Spleen (tissue), 13 donors: ENCODE measurements at places on chromosomes 6 and 20.

GRCh38 chr6:49833386-49833785 lies 32.9 kb downstream of the CRISP1 start:
- no peak for DNase-seq

DNA sequence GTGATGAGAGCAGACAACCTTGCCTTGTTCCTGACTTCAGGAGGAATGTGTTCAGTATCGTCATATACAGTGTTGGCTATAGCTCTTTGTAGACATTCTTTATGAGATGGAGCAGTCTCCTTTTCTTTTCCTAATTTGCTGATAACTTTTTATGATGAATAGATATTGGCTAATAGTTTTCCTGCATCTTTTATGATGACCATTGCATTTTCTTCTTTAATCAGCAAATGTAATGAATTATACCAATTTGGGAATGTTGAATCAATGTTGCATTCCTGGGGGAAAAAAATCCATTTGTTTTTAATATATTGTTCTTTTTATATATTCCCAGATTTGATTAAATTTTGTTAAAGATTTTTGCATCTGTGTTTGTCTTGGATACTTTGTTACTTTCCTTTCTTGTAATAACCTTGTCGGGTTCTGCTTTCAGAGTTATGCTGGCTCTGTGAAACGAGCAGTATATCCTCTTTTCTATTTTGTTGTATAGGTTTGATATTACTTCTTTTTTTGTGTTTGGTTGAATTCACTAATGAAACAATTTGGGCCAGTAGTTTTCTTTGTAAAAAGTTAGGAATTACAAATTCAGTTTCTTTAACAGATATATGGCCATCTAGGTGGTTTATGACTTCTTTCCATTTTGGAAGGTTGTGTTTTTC lies 23.9 kb downstream of the KDM1B start:
- DNase-seq, result no peak

GRCh38 chr6:169933839-169934698 lies 182.6 kb downstream of the ERMARD start:
- DNase-seq, result no peak

DNA sequence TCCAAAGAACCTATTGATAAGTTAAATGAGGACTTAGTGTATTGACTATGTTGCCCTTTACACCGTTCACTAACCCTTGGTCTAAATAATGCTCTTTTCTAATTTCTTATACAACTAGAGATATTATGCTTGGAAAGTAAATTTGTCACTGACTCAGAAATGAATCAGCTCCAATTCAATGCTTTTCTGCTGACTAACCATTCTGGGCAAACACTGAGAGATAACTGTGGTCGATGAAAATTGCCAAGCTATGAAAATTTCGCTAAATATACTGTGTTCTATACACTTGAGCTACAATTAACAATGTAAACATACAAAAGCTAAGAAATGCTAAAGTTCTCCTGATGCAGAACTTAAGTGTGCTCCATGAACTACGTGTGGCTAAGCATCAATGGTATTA lies 23.1 kb upstream of the FBXO9 start:
- no peak for DNase-seq

DNA sequence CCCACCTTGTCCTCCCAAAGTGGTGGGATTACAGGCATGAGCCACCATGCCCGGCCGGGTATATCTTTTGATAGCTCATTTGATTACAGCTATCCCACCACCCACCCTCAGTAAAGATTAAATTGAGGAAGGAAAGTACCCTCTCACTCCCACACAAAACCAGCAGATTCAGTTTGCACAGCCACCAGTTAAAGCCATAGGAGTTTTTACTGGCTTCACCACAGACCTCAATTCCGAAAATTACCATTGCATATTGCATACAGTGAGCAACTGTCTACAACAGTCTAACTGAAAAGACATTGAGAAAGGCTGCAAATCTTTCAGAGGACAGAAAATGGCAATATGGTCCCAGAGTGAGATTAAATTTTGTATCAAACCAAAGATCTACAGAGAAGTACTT lies 34.9 kb downstream of the ESF1 start:
- no peak for DNase-seq

- peak; percentile 62 for DNase-seq
Observed at GRCh38 chr20:3040086-3040485, 3.3 kb upstream of the GNRH2 start.

- no peak for DNase-seq
Observed at GRCh38 chr6:35267446-35267845, 7.9 kb downstream of the ZNF76 start.

DNA sequence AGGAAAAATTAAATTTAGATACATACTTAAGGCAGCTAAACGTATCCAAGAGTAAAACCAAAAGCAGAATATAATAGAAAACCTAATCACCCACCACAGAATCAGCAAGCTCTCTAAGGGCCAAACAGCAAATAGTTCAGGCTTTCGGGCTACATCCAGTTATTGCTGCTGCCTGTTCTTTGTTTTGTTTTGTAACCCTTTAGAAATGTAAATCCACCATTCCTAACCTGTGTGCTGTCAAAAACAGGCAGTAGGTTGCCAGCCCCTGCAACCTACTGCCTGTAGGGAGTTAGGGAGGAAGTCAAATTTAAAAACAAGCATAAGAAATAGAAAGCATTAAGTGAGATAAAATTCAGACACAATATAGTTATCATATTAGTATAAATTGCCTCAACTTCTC lies 225.9 kb downstream of the PTPRT start:
- DNase-seq, result no peak

DNA sequence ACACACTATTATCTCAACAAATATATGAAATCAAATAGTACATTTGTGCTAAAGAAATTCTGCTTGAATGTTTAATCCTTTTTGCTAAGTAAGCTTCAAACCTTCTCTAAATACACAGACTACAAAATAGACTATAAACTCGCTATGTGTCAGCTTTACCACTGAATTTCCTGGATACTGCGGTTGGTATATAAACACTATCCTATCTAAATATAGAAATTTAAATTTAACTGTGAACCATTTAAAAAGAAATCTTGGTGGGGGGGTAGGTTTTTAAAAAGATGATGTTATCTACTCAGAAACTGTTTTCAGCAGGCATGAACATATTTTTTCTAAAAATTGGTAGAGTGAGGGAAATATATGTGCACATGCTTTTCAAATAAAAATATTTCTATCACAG lies 306.5 kb upstream of the RUNX2 start:
- no peak for DNase-seq

GRCh38 chr6:25788305-25788922 lies 33.9 kb downstream of the SLC17A4 start:
- no peak for DNase-seq

DNA sequence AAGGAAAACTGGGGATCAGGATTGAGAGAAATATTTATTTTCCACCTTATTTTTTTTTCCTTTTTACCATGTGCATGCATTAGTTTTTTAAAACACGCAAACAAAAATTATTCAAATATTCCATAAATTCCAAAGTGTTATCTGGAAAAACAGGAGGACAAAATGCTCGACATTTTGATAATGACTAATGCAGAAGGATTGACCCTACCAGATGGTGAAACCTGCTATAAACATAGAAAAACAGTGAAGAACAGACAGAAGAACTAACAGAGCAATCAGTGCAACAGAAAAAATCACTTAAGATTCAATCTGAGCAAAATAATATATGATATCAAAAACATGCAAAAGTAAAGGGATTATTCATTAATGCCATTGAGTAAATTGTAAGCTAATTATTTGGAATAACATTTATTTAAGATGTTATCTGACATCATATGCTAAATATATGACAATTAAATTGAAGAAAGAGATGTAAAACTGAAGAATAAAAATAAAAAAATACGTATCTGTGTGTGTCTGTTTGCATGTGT lies 218.4 kb downstream of the LMBRD1 start:
- no peak for DNase-seq

DNA sequence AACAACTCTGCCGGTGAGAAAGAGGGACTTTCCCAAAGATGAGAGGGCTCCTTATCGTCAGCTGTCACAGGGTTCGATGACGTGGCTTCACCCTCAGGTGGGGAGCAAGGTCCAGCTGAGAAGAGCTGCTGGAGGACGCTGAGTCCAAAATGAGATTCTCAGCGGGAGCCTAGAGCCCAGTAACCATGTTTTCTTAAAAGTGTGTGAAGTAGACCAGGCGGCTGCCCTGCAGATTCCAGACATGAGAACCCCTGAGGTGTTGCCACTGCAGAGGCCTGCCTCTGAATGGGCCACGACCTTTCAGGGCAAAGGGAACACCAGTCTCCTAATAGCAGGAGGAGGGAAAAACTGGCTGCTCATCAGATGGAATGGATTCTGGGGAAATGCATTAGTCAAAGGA lies 375.1 kb downstream of the BTBD9 start:
- DNase-seq, result no peak

DNA sequence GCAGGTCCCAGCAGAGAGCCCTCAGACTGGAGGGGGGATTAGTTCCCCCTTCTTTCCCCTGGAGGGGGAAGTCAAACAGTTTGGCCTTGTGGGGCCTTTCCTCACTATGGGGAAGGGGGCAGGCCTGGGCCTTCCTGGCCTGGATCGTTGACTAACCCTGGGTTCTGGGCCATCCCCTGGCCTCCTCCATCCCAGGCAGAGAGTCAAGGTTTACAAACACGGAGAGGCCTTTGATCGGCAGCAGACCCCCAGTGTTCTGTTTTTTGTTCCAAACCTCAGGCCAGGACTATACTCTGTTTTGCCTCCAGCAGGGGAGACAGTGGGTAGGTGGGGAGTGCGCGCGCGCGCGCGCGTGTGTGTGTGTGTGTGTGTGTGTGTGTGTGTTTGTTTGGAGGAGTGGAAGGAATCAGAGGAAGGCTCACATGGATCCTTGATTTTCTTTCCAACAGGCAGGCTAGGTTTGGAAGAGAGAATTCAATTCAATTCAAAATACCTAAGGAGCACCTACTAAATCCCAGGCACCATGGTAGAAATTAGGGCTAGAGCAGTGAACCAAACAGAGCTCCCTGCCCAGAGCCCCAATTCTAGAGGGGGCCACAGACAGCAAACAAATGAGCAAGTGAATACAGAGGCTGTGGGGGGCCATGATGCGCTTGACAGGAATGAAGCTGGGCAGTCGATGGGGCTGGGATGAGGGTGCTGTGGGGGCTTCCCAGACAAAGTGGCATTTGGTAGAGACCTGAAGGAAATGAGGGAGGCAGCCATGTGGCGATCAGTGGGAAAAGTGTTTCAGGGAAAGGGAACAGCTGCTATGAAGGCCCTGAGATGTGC lies 14.8 kb downstream of the TP53RK start:
- DNase-seq, result no peak

- DNase-seq, result no peak
Observed at GRCh38 chr6:37500294-37500608, 558 bp upstream of the CCDC167 start.

DNA sequence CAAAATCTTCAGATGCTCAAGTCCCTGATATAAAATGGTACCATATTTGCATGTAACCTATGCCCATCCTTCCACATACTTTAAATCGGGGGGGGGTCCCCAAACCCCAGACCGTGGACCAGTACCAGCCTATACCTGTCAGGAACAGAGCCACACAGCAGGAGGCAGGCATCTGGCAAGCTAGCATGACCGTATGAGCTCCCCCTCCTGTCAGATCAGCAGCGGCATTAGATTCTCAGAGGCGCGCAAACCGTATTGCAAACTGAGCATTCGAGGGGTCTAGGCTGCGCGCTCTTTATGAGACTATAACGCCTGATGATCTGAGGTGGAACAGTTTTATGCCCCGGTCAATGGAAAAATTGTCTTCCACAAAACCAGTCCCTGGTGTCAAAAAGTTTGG lies 30.7 kb downstream of the FGD2 start:
- no peak for DNase-seq

DNA sequence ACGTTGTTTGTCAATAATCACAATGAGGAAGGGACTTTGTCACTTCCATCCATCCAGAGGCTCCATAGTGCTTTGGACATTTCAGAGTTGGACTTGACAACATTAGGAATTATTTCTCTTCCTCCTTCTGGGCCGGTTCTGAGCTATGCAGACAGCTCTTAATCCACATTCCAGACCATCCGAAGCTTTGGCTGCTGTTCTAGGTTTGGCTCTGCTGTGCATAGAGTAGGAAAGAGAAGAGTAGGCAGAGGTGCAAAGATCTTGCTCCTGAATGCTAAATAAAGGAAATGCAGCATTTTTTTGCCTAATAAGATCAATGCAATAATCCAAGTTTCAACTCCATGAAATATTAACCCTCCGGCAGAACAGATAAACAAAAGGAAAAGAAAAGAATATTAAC lies 251.8 kb upstream of the PRND start:
- no peak for DNase-seq

DNA sequence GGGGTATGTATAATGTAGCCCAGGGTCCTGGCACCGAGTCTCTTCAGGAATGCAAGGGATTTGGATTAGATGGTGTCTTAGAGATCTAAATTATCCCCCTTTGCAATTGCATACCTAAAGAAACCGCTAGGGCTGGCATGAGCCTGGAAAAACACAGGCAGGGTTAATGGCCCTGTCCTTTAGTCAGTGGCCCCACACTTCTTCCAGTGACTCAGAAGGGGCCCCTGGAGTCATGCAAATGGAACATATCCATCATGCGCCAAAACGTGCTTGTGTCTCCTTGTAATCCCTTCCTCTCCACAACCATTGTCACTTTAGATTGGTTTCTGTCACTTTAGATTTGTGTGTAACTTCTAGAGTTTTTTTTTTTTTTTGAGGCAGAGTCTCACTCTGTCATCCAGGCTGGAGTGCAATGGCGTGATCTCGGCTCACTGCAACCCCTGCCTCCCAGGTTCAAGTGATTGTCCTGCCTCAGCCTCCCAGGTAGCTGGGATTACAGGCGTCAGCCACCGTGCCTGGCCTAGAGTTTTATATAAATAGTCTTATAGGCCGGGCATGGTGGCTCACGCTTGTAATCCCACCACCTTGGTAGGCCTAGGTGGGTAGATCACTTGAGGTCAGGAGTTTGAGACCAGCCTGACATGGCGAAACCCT lies 8.7 kb upstream of the MYBL2 start:
- DNase-seq, result peak; percentile 63
